H54 (cell line): ENCODE measurements at places on chromosomes 16 and 17.

DNA sequence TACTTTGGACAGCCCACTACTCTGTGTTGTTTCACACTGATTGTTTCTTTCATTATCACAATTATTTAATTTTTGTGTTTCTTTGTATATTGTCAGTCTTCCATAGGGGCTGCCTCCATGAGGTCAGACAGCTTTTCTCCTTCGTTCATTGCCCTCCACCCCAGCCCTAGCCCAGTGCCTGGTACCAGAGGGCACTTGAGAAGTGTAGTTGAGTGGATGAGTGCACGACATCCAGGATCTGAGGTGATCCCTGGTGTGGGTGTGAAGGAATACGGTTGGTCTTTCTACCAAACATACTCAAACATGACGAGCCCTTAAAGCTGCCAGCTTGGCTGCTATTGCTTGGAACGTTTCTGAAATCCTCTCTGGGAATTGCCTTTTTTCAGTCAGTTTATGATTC lies 37.9 kb downstream of the DHRS7B start:
- no peak for DNase-seq

DNA sequence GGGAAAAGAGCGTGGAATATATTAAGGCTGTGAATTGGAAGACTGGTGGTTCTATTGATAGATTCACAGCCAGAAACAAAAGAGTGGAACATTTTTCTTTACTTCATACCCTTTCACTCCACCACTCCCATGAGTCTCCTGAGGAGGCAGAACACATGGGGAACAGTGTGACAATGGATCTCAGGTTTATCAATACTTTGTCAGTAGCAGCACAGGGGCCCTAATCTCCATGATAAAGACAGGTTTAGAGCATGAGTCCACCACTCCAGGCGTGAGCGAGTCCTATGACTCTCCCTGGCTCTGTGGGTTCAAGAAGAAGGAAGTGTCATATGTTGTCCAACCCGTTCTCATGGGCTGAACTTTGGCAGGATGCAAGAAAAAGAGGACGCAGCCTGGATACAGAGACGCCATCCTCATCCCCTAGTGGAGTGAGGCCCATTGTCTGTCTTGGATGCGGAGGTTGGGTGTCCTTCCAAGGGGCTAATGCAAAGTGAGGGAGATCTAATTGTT lies 361.2 kb downstream of the TMEM114 start:
- no peak for DNase-seq

GRCh38 chr17:77286641-77287431 lies 146.1 kb downstream of the SEC14L1 start:
- peak; percentile 91 for DNase-seq

DNA sequence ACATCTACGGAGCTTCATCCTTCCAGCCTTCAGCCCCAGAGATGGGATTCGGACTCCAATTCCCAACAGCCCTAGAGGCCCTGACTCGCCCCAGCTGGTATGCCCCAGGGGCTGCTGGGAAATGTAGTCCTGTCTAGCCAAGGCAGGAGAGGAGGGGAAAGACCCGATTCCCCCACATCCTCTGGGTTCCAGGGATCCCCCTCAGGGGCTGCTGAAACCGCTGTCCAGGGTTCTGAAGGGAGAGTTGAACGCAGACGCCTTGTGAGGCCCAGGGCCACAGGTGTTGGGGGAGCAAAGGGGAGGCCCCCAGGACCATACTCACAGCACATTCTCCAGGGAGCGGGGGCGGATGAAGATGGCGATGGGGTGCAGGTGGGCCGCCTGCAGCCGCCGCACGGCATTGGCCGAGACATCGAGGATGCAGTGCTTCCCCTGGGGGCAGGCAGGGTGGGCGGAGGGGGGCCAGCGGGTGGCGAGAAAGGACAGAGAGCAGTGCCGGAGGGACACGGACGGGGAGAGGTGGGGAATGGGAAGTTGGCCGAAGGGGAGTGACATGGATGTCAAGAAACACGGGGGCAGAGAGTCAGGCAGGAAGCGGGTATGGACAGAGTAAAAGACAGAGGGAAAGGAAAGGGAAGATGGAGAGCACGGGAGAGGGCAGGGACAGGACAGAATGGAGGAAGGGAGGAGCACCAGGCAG lies 12.6 kb upstream of the ASGR1 start:
- peak; percentile 83 for DNase-seq

- no peak for DNase-seq
These were observed 15.9 kb upstream of the CYB5B start for GRCh38 chr16:69408475-69408874.

- DNase-seq = no peak
These were observed 10.6 kb upstream of the SSTR5 start for GRCh38 chr16:1061769-1062505.

DNA sequence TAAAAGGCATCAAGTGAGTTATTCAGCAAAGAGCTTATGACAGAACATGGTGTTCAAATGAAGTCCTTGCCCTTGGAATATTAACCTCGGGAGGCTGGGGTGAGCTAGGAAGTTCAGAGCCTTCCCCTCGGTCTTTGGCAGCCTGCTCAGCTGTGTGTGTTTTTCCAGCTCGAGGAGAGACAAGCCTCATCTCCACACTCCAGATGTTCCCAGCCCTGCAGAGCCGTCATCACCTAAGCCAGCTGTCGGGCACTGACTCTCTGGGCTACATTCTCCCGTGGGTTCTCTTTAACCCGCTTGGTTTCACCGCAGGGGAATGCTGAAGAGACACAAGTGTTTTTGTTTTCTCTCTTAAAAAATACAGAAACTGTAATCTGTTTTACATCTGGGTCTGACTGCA lies 47.1 kb downstream of the IRX3 start:
- DNase-seq = no peak

- no peak for DNase-seq
These were observed 4.1 kb upstream of the ZNF19 start for GRCh38 chr16:71493213-71493612.

GRCh38 chr16:27679899-27680298 lies 130.0 kb downstream of the KATNIP start:
- DNase-seq = no peak

DNA sequence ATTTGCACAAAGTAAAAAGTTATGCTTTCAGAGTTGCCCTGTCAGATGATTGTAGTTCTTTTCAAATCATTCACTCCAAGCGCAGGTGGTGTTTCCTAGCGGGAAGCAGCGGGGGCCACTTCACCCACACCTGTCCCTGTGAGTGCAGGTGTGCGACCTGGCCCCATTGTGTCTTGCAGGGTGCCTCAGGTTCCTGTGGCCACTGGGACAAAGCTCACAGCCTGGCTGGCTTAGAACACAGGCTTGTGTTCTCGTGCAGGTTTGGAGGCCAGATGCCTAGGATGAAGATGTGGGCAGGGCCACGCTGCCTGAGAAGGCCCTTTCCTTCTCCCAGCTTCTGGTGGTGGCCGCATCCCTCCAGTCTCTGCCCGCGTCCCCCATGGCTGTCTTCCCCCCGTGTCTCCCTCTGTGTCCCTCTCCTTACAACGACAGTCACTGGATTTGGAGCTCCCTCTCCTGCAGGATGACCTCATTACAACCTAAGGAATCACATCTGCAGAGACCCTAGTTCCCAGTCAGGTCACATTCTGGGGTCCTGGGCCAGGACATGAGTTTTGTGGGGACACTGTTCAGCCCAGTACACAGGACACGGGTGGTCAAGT lies 90.5 kb downstream of the NPIPB11 start:
- no peak for DNase-seq

DNA sequence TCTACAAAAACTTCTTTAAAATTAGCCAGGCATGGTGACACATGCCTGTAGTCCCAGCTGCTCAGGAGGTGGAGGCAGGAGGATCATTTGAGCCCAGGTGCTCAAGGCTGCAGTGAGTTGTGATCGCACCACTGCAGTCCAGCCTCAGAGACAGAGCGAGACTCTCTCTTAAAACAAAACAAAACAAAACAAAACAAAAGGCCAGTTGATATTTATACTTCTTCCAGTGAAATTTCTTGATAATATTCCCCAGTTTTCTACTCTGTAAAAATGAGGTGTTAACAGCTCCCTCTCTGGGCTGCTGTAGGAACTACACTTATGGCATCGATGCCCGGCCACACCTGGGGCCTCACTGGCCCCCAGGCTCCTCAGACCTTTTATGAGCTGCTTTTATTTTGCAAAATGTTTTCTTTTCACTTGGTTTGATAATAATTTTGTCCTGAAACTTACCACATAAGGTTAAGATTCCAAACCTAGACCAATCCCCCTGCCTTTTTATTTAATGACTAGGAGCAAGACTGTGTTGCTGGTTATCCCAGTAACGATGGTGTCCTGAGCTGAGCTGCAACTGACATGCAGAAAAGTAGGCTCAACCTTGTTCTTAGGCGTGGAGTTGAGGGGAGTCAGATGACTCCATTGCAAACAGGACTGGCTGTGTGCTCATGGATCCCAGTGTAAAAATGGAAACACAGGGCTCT lies 17.6 kb downstream of the MAPK8IP3 start:
- peak; percentile 47 for DNase-seq

DNA sequence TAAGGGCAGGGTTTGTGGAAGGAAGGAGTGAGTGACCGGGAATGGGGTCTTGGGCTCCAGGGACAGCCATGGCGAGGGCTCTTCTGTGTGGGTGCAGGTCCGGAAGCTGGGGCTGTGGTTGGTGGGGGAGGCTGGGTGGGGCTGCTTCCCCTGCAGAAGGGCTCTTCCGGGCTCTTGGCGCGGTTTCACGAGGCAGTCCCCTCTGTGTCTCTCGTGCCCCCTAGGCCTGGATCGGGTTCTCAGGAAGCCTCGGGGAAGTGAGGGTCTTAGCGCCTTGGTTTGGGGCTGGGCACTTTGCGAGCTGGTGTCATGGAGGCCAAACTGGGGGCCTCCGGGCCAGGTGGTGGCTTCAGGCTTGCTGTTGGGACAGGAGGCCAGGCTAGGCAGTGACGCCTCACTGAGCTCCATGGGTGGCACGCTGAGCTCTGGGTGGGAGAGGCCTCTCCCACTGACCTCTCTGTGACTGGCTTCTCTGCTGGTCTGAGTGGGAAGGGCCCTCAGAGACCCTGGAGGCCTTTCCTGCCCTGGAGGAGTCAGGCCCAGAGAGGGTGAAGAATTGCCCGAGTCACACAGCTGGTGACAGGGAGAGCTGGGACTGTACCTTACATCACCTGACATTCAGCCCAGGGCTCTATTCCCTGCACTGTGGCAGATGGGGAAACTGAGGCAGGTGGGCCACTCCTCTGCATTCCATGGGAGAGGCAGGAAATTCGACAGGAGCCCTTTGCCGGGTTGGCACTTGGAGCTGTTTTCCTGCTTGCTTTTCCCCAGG lies 8.2 kb downstream of the ADCY7 start:
- no peak for DNase-seq
